CD4-positive, alpha-beta T cell treated with Interleukin-1 beta for 1 hour (primary cell): ENCODE measurements at places on chromosomes 1 and 21.

DNA sequence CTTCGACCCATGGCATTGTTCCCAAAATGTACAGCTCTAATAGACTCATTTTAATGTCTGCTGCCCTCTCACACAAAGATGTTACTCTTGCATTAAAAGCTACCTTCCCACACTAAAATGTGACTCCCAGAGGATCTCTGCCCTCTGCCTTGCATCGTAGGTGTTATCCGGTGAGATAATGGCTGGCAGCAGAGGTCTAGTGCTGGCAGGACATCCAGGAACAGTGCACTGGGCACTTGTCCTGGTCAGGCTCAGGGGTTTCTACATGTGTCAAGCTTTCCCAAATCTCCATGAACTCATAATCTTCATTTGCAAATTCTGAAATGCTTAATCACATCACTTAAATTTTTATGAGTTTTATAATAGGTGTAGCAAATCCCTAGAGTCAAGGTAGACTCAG is 310.6 kb downstream of the LRRIQ3 start:
- no peak for DNase-seq

GRCh38 chr1:215865060-215865459 is 298.0 kb downstream of the KCTD3 start:
- no peak for DNase-seq

GRCh38 chr1:94983171-94983739 is 56.3 kb upstream of the CNN3 start:
- DNase-seq, result no peak

DNA sequence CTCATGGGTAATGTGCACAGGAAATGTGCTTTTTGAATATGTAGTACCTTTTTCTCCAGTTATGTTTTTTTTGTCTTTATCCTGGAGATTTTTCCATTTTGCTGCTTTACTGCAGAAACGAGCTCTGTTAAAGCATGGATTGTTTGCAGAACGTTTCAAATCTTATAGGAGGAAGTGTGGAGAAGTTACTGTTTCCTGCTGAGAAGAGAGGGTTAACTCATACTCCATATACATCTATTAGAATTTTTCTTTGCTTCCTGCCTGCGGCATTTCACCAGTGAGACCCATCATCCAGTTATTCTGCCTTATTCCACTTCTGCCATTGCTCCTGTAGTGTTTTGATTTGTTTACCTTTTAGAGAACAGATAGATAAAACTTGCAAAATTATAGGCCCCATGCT is 2.0 kb downstream of the RPRD2 start:
- DNase-seq, result peak; percentile 14

DNA sequence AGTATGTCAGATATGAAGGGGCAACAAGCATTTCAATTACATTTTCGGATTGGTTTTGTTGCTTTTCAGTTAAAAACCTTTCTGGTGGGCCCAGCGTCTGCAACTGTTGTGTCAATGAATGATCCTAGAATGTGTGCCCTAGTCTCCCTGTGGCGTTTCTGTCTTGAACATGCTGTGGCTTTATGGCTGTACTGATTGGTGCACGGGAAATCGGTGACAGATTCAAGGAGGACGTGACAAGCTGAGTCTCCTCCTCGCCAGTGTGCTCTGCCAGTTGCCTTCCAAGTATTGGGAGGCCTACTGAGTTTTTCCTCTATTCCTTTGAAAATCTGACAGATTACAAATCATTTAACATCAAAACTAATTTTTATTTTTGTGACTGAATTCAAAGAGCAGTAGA is 127.6 kb downstream of the ZP4 start:
- no peak for DNase-seq

- peak; percentile 92 for DNase-seq
These were observed 1.1 kb upstream of the JUN start for GRCh38 chr1:58784758-58785441.

GRCh38 chr1:85587841-85588240 is 7.3 kb downstream of the CCN1 start:
- no peak for DNase-seq

DNA sequence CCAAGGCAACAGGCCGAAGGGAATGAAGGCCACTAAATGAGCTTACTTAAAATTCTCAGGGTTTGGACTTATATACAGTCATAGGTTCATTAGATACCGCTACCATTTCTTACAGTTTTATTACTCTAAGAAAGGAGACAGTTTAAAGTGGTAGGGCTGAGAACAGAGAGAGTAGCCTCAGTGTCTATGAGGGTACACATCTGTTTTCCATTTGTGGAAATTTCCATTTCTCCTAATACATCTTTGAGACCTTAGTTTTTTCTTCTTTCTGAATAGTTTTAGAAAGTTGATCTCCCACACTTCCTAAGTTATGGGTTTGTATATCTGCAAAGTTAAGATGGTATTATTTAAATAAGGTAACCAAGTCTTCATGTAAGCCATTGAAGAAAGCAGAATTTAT is 1279.1 kb downstream of the NCAM2 start:
- DNase-seq, result no peak

DNA sequence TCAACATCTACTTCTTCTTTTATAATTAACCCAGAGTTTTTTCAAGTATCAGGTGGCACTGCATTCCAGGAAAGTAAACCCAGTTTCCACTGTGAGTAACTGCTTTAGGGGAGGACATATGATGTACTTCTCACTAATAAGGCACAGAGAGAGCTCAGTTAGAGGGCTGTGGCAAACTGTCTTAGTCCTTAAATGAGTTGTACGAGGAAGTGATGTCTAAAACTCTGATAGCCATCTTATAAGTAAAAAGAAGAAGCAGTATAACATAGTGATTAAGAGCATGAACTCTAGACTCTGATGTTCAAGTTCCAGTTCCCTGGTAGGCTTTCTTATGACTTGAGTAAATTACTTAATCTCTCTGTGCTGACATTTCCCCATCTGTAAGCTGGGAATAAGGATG is 58.7 kb upstream of the PTGS2 start:
- DNase-seq, result no peak

DNA sequence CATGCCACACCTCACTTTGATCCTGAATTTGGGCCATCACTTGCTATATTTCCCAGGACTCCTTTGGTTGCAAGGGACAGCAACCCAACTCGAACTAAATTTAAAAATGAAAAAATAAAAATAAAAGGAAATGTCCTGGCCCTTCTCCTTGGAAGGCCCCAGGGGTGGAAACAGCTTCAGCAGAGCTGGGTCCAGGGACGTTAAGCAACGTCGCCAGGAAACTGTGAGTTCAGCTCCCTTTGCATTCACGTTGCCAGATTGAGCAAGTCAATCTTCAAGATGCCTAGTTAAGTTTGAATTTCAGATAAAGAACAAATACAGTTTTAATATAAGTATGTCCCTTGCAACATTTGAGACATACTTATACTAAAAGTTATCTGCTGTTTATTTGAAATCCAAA is 14.6 kb upstream of the SPSB1 start:
- no peak for DNase-seq

DNA sequence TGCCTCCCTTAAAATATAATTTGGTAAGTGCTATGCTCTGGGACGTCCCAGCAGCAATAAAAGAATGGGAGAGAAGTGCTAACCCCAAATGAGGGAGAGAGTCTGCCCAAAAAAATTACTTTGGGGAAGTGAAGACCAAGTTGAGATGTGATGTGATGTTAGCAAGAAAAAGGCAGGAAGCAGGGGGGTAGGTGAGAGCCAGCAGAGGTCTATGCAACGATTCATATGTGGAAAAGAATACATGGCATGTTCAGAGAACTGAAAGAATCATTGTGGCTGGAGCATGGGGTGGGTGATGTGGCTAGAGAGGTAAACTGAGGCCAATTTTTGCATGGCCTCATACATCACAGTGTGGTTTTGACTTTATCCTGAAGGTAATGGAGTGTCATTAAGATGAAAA is 5.6 kb upstream of the CTPS1 start:
- DNase-seq, result no peak

DNA sequence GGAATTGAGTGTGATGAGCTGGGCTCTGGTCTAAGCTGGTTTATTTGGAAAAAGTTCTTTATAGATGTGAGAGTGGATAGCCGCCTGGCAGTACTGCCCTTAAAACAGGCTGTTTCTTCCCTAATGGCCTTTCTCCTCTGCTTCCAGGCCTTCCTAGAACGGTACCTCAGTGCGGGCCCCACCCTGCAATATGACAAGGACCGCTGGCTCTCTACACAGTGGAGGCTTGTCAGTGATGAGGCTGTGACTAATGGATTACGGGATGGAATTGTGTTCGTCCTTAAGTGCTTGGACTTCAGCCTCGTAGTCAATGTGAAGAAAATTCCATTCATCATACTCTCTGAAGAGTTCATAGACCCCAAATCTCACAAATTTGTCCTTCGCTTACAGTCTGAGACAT is 49.2 kb downstream of the VANGL1 start:
- DNase-seq, result no peak

- no peak for DNase-seq
These were observed 1.4 kb upstream of the VAMP4 start for GRCh38 chr1:171743081-171743870.

GRCh38 chr1:114274621-114275317 is 121.1 kb upstream of the SYT6 start:
- no peak for DNase-seq

DNA sequence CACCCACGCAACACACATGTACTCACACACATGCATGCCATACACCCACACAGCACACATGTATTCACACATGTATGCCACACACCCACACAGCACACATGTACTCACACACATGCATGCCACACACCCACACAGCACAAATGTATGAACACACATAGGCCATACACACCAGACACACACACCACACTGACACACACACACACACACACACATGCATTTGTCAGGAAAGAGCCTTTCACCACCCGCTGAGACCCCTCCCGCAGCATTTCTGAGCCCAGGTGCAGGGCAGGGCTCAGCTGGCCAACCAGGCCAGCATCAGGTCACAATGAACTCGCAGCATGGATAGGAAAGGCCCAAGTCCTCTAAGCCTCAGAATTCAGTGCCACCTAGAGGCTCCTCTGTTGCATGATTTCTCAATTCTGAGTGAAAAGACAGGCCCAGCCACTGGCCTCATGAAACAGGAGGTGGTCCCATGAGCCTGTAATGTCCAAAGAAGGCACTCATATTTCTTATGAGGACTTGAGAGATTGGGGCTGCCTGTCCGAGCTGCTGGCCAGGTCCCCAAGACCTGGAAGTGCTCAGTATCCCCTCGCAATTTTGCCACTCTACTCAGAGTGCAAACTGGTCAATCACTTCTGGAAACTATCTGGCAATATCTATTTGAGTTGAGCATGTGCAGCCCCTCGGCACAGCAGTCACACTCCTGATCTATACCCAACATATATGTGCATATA is 57.3 kb downstream of the PSMG1 start:
- no peak for DNase-seq

DNA sequence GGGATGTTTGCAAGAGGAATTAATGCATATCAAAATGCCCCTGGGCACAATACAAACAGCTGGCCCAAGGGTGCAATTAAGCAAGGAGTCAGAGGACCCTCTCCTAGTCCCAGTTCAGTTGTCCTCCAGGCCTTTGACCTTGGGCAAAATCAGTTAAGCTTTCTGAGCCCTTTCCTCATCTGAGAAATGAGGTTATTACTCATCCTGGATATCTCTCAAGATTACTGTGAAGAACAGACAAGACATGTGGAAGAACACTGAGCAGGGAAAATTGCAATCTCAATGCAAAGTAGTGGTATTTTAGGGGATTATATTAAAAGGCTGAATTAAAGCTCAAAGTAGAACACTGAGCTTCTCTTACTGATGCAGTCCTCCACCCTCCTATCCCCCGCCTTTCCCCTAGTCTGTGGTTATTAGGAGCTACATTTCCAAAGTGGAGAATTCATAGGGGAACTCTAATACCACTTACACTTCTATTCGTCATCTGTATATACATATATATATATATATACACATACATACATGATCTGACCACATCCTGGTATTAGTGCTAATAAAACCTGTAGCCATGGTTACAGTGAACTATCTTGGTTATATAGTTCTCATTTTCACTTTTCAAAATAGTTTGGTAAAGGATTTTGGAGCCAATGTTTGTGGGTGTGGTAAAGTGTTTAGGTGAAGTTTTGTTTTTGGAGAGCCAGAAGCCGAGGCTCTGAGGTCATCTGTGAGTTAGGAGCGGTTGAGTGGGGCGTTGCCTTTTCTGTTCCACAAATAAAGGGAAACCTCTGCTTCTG is 18.1 kb downstream of the KIAA0040 start:
- DNase-seq, result peak; percentile 25

GRCh38 chr1:198352975-198353695 is 187.3 kb downstream of the ATP6V1G3 start:
- no peak for DNase-seq

DNA sequence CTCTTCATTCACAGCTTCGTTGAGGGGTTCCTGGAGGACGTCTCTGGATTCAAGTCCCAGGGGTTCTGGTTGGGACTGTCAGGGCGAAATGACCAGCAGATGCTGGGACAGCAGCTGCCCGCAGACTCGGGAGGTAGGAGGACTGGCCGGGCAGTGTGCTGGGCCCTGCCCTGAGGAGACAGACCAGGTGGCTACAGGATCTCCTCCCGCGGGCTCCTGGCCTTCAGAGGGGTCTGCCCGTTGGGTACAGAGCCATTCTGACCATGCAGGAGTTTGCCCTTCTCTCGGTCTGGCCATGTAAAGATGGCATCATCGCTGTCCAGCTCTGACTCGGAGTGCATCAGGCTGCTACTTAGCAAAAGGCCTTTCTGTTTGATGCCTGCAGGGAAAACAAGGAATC is 122.5 kb downstream of the KIAA0319L start:
- DNase-seq, result no peak

- DNase-seq, result no peak
These were observed 572 bp downstream of the ATP1B1 start for GRCh38 chr1:169106921-169107602.

DNA sequence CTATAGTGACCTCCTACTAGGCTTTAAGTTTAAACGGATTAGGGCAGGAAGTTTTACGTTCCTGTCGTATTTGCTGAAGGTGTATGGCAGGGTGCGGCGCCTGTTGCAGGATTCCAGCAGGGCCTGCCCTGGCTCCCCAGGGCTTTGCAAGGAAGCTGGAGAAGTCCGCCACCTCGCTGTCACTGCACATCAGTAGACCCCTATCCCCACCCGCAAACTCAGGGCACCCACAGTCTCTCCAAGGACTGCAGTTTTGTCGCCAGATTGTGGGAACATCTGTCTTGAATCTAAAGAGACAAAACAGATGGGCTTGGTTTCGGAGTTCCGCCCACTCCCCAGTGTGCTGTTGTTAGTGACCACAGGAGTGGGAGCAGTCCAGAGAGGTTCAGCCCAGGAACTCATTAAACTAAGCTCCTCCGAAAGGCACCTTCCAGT is 110.8 kb downstream of the CDC7 start:
- no peak for DNase-seq

GRCh38 chr1:225812488-225813213 is 2.7 kb downstream of the EPHX1 start:
- DNase-seq, result no peak

- DNase-seq, result no peak
These were observed 96.6 kb upstream of the VANGL1 start for GRCh38 chr1:115545096-115545720.

DNA sequence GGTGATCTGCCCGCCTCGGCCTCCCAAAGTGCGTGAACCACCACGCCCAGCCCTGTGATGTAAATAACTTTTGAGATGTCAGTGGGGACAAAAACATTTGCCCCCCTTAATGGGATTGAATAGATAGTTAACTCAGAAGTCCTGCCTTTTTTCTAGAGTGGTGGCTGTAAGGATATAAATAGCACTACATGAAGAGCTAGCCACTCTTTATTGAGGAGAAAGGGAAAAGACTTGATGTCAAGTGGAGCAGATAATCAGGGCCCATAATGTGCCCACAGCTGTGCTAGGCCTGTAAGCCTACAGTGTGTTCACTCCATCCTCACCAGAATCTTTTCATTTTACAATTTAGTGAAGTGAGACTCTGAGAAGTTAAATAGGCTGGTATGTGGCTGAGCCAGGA is 3.6 kb downstream of the GIPC2 start:
- no peak for DNase-seq

GRCh38 chr1:180211156-180211859 is 18.8 kb upstream of the LHX4 start:
- no peak for DNase-seq
